ENCODE measurements at places on chromosomes 1 and 21. TPM values are rescaled to one million over a fixed set of nuclear protein-coding genes. Genes with fewer than 3 reads are reported as not detected.
A peak's percentile ranks its signal among the peaks of the same experiment; 100 is the strongest.

DNA sequence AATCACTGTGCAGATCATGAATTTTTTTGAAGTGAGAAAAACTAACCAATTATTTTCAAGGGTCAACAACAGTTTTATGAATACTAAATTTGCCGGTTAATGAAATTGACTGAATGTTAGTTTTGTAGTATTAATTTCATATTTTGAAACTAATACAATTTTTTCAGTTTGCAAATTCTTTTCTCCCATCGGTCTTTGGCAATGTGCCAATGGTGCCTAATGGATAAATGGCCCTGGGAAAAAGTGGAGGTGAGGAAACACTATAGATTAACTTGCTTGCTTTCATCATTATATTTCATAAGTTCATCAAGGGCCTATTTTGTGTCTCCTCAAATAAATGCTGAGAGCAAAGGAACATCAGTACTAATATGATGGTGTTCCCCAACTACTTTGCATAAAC, 4.1 kb downstream of the C1orf141 start:
- peak; percentile 21 for DNase-seq

RYR2 gene
- not detected for total RNA-seq

DNA sequence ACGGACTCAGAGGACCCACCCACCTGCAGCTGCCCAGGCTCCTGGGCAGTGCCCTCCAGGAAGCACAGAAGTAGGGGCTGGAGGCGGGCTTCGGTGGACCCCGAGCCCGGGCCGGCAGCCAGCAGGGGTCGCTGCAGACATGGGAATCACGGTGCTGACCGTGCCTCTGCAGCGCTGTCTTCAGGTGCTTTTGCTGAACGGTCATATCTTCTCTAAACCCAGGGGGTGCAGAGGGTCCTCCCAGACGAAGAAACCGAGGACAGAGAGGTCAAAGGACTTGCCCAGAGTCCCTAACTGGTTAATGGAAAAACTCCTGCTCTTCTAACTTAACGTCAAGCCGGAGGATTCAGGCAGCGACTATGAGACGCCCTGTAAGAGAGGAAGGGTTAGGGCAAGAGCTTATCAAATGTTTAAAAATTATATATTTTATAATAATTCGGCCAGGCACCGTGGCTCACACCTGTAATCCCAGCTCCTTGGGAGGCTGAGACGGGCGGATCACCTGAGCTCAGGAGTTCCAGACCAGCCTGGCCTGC, 21.5 kb upstream of the LEFTY2 start:
- DNase-seq, result peak; percentile 87

DNA sequence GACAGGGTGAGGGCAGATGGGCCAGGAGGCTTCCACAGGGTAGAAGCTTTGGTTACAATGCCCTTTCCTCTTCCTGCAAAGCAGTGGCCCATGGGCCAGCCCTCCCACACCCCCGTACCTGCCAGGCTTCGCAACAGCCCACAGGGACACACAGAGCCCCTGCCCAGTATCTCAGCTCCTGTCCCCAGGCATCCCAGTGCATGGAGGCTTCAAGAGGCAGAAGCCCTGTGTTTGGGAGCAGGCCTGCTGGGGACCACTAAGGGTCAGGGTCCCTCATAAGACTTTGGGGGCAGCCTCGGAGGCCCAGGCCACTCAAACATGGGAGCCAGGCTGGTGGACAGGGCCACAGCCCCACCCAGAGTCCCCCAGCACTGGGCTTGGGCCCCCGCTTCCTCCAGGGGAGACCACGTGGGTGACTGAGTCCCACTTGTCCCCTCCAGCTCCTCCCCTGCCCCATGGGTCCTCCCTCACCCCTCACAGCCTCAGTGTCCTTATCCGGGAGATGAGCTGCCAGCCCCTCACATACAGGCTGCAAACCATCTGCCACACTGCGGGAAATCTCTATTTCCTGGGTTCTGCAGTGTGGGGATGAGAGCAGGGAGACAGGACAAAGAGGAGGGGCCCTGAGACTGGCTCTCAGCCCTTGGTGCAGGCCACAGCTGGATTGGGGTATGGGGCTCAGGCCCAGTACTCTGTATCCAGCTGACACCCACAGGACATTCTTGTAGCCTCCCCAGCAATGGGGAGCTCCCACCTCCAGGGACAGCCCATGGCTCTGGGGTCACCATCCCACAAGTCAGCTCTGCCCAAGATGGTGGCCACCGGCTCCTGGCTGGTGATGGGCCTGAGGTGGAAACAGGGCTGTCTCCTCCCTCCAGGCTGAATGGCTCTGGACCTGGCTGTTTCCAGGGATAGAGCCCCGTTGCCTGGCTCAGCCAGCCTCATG, 50.7 kb downstream of the WNT9A start:
- DNase-seq, result no peak

SPRR4 gene
- not detected for total RNA-seq

DNA sequence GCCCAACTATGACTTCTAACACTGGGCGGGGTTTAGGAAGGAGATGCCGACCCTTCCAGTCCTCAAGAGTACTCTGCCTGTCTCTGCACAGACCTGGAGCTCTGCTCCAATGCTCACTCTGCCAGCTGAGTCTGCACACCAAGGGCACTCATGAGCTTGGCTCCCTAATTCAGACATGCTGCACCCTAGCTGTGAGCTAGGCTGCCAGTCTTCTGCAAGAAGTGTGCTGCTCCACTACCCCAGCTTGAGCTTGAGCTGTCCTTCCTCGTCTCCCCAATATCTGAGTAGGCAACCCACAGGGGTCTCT, 13.2 kb downstream of the TP53BP2 start:
- peak; percentile 65 for DNase-seq

RIPK4 gene
- total RNA-seq, result not detected

- DNase-seq, result no peak
Observed at GRCh38 chr21:32096411-32096810, 182.4 kb downstream of the MIS18A start.

- no peak for DNase-seq
Observed at GRCh38 chr1:64490213-64490818, 20.4 kb downstream of the CACHD1 start.

PKP1 gene
- total RNA-seq, result not detected

DNA sequence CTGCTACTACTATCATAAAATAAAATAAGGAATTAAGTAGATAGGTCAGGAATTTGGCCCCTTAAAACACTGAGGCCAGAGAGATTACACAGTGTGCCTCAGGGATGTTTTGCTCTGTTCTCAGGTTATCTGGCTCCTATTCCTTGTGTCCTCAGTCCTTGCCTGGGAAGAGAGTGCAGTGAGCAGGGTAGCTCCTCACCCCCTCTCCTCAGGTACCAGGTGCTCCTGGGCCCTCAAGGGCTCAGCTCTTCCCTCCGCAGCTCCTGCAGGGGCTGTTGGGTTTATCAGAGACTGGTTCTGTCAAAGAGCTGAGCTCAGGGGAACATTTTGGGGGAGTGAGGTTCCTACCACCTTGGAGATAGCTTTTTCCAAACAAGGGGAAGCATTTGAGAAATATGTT, 20.1 kb upstream of the COQ8A start:
- no peak for DNase-seq

CLCA1 gene
- not detected for total RNA-seq

DNA sequence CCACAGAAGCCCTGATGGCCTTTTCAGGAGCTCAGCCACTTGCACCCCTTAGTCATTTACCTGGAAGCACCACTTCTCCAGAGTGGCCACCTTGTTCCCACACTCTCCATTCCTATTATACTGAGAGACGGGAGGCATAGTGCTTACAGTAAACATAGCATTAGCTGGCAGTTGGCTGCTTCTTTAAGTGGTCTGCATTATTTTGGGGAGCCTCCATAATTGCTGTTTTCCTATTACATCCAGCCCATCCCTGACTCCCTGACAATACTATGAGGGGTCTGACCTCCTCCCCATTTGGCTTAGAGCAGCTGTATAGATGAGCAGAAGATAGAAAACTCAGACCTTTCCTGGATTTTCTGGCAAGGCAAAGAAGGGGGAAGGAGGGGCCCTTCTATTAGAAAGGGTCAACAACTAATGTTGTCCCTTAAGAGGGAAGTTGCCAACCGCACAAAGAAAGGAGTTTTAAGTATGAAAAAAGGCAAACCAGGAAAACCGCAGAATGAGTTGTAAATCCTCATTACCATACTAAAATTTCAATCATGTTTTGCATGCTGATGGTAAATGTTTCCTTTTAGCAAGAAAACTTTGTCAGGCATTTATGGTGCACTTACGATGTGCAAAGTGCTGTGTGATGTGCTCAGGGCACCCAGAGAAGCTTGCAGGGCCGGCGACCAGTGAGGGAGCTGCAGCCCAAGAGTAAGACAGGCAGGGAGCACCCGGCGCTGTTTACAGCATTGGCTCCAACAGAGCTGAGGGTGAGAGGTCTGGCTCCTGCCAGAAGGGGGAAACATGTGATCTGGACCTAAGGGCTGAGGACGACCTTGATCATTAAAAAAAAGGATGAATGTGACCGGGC, 167.3 kb downstream of the ZZZ3 start:
- DNase-seq, result no peak

C8A gene
- total RNA-seq, result not detected

ITLN2 gene
- total RNA-seq, result not detected

GRCh38 chr1:233368789-233369130, 41.2 kb downstream of the MAP3K21 start:
- DNase-seq, result no peak

NUP210L gene
- total RNA-seq, result not detected

CRP gene
- not detected for total RNA-seq

PTPN7 gene
- 475 TPM for total RNA-seq

DNA sequence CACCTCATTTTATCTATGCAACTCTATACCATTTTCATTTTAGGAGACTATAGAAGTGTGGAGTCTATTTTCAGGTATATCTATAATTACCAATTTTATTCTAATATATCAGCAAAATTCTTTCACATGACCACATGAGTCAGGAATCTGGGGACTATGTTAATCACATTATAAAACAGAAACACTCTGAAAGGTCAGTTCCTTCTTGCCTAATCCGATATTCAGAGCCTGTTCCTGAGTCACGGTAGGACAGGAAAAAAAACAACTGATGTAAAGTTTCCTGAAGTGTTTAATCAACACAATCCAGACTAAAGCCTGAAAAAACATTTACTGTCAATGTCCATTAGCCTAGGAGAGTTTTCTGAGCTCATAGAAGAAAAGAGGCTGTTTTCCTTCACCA, 1902.3 kb downstream of the NCAM2 start:
- no peak for DNase-seq

- no peak for DNase-seq
Observed at GRCh38 chr1:43537423-43538142, 6.9 kb downstream of the PTPRF start.

DNA sequence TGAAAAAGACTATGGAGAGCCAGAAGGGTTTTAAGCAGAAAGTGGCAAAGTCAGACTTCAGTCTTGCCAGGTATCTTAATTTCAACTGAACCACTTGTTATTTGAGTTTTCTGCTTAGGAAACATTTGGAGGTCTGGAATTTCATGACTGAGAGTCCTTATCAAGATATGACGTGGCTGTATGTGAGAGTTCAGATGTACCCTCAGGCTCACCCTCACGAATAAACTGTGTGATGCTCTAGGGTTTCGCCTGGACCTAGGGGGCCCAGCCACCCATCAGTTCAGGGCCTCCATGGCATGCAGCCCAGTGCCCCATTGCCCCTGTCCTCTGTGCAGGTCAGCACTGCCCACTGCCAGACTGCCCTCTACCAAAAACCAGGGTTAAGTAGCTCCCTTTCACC, 30.6 kb upstream of the TADA1 start:
- DNase-seq, result no peak

- DNase-seq, result no peak
Observed at GRCh38 chr1:114428083-114428754, 82.8 kb downstream of the TRIM33 start.

DNA sequence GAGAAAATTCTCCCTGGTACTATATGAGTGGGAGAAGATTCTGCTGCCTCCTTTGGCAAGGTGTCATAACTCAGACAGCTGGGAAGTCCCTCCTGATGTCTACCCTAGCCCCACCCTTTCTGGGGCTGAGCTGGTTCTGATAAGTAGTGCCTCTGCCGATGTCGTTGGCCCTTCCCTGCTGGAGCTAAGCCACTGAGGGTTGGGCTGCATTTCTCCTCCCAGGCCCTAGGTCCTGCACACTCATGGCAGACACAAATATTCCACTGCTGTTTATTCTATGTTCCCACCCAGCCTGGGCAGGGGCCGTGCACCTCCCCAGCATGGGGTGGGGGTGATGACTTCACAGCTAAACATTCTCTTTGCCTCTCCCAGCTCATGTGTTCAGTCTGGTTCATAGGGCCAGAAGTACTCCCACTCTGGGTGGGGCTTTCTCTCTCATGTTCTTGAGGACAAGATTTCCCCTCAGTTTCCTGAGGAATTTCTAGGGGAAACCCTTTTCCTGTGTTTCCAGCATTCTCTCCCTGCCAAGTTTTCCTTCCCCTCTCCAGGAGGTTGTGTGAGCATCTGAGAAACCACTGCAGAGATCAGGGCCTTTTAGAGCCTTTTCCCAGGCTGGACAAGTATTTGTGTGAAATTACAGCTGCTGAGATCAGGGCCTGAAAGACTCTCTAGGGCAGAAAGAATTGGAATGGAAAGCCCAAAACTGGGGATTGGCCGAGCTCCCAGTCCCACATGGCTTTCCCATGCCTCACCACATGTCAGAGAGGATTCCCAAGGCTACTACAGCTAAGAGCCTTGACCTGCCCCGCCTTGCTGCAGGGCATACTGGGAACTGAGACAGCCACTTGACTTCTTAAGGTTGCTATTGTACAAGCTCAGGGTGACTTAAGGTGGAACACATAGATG, 66.2 kb downstream of the ATP2B4 start:
- DNase-seq, result no peak

B3GALT2 gene
- total RNA-seq, result 0.05 TPM

CELA2B gene
- not detected for total RNA-seq

DNA sequence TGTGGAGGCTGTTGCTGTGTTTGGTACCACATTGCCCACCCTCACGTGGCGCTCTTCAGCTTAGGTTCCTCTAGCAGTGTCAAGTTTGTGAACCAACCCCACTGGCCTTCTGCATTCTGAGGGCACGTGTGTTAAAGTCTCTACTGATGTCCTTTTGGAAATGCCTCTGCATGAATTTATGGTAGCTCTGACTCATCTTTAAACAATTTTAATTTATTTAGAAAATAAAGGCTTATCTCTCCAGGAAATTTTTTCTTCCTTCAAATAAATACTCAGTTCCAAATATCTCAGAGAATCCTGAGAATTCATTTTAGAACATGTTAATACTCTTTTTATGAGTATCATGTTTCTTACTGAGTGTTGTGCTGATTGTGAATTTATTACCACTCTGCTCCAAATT, 5.5 kb downstream of the CD1D start:
- DNase-seq, result peak; percentile 26

- peak; percentile 55 for DNase-seq
Observed at GRCh38 chr21:33549848-33550771, 7.3 kb downstream of the SON start.

DNA sequence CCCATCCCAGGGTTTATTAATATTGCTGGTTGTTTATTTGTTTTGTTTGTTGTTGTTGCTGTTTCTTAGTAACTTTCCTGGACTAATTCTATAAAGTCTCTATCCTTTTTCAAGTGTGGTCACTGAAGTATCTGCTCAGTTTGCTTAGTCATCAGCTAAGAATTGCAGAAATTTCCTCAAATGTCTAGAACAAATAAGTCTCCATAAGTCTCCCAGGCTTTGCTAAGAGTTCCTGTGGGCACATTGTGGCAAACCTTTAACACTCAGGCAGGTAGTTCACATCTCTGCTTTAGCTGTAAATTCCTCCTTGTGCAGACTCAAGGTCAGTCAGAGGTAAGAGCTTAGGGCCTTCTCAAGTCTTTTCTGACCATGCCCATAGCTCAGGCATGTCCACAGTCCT, 38.9 kb upstream of the C1orf185 start:
- peak; percentile 21 for DNase-seq

- DNase-seq, result no peak
Observed at GRCh38 chr1:45677751-45678245, 8.5 kb downstream of the GPBP1L1 start.

RASAL2 gene
- total RNA-seq, result not detected

GRCh38 chr1:48203287-48203900, 19.1 kb upstream of the SLC5A9 start:
- peak; percentile 60 for DNase-seq

Data from activated CD4-positive, alpha-beta T cell treated with anti-CD3 and anti-CD28 coated beads, Interleukin-2, amount 10 ng/mL, durations not matched to agents 24 days and 14 days (primary cell).